ENCODE measurements at places on chromosomes 12 and 14.

- no peak for DNase-seq
These were observed 191.4 kb upstream of the BCL2L14 start for GRCh38 chr12:11879306-11879705.

- no peak for DNase-seq
These were observed 54.2 kb upstream of the TSPAN9 start for GRCh38 chr12:3022961-3023360.

DNA sequence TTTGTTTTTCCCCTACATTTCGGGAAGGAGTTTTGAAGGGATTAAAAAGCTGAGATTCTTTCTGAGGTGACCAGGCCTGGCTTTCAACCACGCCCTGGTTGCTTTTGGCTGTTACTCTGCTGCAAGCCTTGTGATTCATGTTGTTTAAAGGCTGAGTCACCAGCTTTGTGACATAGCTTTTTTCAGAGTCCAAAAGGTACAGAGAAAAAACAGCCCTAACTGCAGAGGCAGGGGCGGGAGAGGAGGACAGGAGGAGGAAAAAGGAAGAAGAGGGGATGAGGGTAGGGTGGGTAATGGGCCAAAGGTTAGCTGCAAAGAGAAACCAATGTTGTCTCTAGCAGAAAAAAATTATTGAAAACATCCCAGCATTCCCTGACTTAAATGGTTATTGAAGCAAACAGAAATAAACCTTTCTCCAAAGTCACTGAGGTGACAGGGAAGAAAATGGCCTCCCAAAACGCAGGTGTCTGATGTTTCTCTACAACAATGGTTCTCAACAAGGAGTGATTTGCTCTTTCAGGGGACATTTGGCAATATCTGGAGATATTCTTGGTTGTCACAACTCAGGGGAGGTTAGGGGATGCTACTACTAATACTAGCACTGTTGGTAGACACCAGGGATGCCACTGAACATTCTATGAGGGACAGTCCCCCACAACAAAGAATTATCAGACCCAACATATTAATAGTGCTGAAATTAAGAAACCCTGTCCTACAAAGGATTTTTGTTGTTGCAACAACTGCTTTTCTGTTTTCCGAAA, 2.1 kb upstream of the UBC start:
- no peak for DNase-seq

DNA sequence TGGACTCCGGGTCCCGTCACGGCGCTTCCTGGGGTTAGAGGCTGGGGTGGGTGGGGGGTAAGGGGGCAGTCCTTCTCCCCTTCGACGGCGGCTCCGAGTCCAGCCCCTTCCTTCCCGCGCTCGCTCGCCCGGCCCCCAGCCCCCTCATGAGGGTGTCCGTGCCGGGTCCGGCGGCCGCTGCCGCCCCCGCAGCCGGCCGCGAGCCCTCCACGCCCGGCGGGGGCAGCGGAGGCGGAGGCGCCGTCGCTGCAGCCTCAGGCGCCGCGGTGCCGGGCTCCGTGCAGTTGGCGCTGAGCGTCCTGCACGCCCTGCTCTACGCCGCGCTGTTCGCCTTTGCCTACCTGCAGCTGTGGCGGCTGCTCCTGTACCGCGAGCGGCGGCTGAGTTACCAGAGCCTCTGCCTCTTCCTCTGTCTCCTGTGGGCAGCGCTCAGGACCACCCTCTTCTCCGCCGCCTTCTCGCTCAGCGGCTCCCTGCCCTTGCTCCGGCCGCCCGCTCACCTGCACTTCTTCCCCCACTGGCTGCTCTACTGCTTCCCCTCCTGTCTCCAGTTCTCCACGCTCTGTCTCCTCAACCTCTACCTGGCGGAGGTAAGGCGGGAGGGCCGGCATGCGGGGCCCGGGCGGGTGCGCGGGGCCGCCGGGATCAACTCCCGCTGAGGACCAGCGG, 500 bp downstream of the GPR137C start:
- peak; percentile 42 for DNase-seq

DNA sequence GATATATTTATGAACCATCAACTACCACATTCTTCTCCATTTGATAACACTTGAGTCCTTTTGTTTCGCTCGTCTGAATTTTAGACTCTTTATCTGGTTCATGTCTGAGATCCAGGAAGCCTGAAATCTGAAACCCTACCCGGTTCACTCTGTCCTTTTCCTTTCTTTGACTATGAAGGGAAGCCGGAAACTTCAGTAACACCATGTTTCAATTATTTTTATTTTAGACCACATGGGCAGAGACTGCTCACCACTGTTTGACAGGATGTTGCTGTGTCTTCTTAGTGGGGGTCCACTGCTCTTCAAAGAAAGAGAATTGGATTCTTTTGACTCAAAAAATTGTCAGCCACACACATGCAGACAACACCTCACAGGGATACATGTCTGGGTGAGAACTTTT, 331.9 kb upstream of the FLRT2 start:
- no peak for DNase-seq

- DNase-seq: no peak
These were observed 21.2 kb upstream of the KLC1 start for GRCh38 chr14:103607822-103608221.

DNA sequence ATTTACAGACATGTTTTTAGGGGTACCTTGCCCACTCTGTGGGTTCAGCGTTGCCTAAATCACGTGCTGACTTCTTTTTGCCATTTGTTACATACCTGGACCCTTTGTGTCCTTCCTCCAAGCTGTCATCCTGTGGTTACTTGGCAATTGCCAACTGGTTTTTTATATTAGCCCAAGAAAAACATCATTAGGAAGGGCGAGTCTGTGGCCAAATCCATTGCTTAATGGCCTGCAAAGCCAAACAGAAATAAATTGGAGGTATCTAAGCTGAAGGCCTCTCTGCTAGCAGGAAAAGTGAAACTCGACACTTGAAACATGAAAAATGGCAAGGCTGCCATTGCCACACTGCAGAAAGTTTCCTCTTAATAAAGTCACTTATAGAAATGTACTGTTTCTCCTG, 190.4 kb downstream of the NUAK1 start:
- no peak for DNase-seq
